ENCODE measurements at places on chromosomes 7 and 10.

GRCh38 chr7:1045069-1046063 lies 1.0 kb downstream of the GPR146 start:
- no peak for DNase-seq

GRCh38 chr7:87709258-87709657 lies 81.1 kb downstream of the RUNDC3B start:
- no peak for DNase-seq

- no peak for DNase-seq
Measured at GRCh38 chr7:21429786-21430574, 2.1 kb downstream of the SP4 start.

DNA sequence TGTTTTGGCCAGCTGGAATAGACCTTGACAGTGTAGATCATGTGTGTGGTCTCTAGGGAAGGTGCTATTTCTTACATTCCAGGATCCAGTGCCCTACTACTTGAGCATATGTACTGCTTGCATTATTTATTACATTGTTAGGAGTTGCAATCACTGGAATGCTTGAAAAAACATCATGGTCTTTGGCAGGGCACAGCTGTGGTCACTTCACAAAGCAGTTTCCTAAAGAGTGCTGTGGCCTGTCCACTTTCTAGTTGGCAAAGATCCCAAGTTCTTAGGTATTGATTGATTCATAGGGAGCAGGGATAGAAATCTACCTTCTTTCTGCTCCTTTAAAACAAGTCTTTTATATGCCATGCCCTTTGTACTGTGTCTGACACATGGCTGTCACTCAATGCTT lies 4.6 kb downstream of the C7orf25 start:
- DNase-seq = no peak

All from HFFc6 (cell line).